ENCODE measurements at places on chromosomes 1 and 21.

GRCh38 chr1:160541622-160542302 lies 18.7 kb upstream of the SLAMF6 start:
- DNase-seq: no peak

GRCh38 chr1:116628448-116628847 lies 39.1 kb downstream of the IGSF3 start:
- no peak for DNase-seq

DNA sequence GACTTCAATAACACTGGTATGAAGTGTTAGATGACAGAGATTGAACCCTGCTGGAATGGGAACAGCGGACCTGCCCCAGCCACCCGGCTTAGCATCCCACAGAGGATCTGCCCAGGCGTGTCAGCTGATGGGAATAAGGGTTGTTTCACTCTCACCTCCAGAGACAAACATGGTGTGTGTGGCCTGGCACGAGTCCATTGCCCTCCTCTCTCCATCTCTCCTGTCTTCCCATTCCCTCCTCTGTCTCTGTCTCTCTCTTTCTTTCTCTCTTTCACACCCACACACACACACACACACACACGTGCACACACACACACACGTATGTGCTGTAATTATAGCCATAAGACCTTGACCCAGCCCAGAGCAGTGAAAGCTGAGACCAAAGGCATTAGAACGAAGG lies 200.2 kb downstream of the HIVEP3 start:
- no peak for DNase-seq

DNA sequence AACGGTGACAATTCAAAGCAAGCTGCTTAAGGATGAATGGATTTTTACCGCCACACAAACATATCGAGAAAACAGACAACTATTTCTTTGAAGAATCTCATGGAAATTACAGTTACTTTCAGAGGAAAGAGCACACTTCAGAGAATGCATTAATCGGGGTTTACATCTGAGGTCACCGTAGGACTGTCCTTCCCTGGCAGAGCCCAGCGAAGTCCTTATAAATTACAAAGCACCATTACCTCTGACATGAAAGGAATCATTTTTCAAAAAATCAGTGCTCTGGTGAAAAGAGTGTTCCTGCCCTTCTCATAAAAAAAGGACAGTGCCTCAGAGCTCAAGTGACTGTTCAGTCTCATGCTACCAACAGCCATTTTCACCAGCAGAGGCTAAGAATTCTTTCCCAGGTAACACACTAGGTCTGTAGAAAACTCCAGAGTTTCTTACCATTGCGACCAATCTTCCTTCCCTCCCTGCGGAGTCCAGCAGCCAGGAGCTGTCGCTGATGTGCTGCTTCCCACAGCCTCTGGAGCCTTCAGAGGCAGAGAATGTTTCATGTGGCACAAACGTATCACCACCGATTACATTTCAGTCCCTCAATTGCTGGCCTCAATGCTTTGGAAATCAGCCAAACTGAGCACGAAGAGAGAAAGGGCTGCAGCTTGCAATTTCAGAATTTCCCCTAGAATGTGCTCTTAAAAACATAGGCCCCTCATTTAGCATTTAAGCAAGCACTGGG lies 75.4 kb downstream of the PLD5 start:
- no peak for DNase-seq

GRCh38 chr1:186574926-186575325 lies 105.3 kb downstream of the PTGS2 start:
- DNase-seq: no peak

DNA sequence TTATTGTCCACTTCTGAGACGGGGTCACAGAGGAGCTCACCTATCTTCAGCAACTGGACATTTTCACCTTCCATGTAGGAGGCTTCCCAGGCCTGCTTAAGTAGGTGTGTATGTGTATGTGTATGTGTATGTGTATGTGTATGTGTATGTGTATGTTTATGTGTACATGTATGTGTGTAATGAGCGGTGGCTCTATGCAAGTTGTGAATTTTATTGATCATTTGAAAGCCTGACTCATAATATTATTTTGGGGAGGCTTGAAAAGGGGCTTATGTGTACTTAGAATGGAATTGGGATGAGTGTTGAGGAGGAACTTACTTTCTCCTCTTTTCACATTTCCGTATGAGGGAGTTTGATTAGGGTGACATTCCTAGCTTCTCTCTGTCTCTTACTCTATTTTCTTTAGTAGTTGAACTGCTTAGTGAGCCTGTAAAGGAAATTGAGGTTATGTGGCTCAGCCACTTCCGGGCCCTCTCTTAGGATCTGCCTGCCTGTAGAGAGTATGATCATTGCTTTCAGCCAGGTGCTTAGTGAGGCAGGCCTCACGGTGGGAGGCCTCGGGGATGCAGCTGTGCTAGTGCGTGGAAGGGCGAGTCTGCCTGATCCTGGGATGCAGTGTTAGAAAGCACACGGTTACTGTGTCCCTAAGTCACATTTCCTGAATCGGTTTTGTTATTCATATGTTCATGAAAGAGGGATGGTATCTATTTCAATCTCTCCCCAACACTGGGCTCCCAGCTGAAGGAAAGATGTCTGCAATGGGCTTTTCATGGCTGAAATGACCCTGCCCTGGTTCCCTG lies 61.0 kb downstream of the IER5 start:
- no peak for DNase-seq

DNA sequence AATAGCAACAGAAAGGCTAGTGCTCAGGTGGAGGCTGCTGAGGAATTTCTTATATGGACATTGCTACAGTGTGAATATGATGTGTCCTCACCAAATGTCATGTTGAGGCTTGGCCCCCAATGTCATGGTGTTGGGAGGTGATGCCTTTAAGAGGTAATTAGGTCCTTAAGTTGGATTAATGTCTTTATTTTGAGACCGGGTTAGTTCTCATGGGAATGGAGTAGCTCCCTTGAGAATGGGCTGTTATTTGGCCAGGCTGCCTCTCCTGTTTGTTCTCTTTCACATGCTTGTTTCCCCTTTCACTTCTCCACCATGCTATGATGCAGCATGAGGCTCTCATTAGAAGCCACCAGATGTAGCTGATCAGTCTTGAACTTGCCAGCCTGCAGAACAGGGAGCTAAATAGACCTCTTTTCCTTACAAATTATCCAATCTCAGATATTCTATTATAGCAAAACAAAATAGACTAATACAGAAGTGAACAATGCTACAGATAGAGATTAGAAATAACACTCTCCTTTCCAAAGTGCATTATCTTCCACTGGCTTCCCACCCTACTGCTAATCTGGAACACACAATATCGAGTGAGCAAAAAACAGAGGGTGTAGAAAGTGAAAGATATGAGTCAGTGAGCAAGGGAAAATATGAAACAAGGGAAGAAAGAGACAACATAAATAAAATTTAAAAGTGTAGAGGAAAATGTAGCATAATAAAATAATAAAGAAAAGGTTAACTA lies 160.2 kb downstream of the NTMT2 start:
- DNase-seq: no peak

- DNase-seq: peak; percentile 30
Measured at GRCh38 chr1:57017717-57018116, 51.9 kb upstream of the C8B start.

GRCh38 chr1:31648641-31649357 lies 4.1 kb upstream of the PEF1 start:
- DNase-seq: no peak

DNA sequence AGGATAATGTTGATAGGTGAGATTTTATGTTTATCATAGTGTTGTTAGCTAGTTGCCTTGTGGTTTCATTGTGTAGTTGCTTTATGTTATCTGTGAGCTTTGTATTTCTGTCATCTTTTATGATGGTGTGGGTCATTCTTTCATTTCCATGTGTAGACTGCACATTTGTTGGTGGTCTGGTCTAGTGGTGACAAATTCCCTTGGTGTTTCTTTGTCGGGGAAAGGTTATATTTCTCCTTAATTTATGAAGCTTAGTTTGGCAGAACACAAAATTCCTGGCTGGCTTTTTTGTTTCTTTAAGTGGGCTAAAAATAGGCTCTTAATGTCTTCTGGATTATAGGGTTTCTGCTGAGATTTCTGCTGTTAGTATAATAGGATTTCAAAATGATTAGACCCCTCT lies 347.2 kb upstream of the ADAMTS5 start:
- no peak for DNase-seq

DNA sequence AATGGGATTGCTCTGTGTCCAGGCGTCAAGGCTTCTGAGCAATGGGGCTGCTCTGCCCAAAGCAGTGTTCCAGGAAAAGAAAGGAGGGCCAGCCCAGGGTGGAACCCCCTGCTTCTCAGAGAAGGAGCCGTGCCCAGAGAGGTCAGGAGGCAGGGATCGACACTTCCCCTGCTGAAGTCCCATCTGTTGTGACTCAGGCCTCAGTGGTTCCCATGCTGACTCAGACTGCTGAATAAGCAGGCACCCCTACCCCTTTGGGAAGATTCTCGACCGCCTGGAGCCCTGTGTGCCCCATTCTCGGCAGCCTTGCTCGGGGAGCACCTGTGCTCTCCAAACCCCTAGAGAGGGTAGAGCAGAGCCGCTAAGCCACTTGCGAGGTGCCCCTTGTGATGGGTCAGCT lies 23.9 kb downstream of the PKP1 start:
- DNase-seq: no peak

- no peak for DNase-seq
Measured at GRCh38 chr1:107835151-107835670, 129.8 kb downstream of the VAV3 start.

GRCh38 chr1:21344750-21345443 lies 54.6 kb upstream of the ECE1 start:
- no peak for DNase-seq

GRCh38 chr1:183632964-183633363 lies 2.6 kb downstream of the ARPC5 start:
- DNase-seq: no peak

DNA sequence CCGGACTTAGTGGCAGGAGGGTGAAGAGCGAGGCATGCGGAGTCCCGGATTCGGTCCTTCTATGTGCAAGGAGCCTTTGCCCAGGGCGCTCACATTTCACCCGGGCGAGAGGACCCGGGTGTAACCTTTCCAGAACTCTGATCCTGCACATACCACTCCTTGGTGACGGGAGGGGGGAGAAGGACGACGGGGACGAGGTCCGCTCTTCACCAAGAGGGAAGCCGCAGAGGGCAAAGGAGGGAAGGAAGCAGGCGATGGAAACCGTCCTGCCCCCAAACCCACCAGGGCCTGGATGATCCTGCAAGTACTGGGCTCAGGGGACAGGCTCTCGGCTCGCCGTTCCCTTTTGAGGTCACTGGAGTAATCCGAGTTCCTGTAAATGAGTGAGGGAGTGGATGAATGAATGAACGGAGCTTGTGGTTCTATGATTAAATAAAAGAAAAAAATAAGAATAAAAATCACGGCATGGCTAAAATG lies 993 bp downstream of the SYPL2 start:
- DNase-seq: no peak

GRCh38 chr1:117531222-117531621 lies 74.6 kb upstream of the TENT5C start:
- DNase-seq: no peak

GRCh38 chr1:215566556-215567490 lies at the start of gene KCTD3:
TSS of gene KCTD3 (plus strand) at chr1:215567304. CDS start at chr1:215567686, 382 bp downstream.
- peak; percentile 71 for DNase-seq

GRCh38 chr1:230743899-230744298 lies 3.3 kb upstream of the CAPN9 start:
- no peak for DNase-seq

- no peak for DNase-seq
Measured at GRCh38 chr21:16742741-16743140, 770.1 kb upstream of the CXADR start.

DNA sequence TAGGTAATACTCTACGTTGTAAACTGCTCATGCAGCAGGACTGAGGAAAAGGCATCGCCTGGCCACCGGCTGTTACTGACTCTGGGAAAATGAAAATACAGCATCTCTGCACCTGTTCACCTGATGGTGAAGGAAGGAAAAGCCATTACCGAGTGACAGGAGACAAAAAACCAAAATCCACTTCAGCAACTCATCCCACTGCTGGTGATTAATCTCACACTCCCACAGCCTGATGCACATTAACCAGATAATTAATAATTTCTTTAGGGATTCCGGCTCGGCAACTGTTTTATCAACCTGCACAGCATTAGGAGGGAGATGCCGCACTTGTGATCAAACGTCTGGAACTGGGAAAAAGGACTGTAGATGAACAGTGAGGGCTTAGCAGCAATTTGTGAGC lies 183.9 kb upstream of the ESRRG start:
- no peak for DNase-seq

- no peak for DNase-seq
Measured at GRCh38 chr1:17837233-17838030, 82.3 kb downstream of the ACTL8 start.

DNA sequence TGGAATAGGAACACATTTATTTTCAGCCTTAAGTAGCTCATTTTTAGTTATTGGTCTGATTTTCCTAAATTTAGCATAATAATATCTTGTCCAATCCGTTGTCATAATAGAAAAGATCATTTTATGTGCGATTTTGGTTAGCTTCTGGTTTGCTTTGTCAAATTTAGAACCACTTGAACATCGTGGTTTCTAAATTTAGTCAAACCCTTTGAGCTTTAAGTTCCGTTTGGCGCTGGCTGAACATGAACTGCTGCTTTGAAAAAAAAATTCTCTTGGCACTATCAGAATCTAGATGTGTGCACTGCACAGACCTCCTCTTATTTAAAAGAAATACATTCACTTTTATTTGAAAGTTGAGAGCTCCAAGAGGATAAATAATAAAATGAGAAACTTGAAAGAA lies 370.6 kb downstream of the PTPRC start:
- no peak for DNase-seq

- no peak for DNase-seq
Measured at GRCh38 chr1:115833856-115834255, 7.1 kb downstream of the NHLH2 start.

- DNase-seq: no peak
Measured at GRCh38 chr1:167701510-167701909, 20.3 kb upstream of the MPZL1 start.

DNA sequence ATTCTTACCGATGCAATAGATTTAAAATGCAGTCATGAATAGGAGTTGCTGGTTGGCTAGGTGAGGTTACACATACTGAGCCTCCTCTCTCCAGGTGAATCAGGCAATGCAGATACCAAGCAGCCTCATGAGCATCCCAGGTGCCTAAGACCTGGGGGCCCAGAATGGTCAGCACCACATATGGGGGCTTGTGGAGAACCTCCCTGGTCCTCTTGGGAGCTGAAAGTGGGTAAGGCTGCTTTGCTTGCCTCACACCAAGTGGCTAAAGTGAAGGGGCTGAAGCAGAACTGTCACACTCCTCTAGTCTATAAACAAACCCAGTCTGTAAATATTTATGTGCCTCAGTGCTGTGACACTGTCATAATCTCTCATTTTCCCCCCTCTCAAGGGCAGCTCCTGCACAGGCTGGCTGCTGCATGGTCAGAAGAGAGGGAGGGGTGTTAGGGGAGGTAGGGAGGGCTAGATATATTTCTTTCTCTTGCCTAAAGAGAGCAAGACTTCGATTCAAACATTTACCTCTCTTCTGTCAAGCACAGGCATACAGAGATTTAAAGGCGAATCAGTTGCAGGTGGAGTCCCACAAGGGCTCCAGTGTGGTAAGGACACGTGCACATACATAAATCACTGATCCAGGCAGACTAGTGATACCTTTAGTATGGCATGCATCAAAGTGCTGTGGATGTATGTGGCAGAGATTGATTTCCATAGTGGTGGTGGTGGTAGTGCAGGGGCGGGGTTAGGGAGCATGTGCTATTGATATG lies 157.9 kb upstream of the TNR start:
- no peak for DNase-seq
